Natural killer cell treated with Interleukin-12 subunit alpha and Interleukin-12 subunit beta and Interleukin-15 and Interleukin-18, amount 100 ng/mL, for 72 hours (primary cell): ENCODE measurements at places on chromosomes 2 and 18. TPM values are rescaled to one million over a fixed set of nuclear protein-coding genes. Genes with fewer than 3 reads are reported as not detected.

The TMEM200C gene
- total RNA-seq: not detected

The DYNC1I2 gene
- total RNA-seq: 62.3 TPM

The POTEJ gene
- not detected for total RNA-seq

GRCh38 chr18:3468833-3469232, 18.9 kb downstream of the TGIF1 start:
- no peak for DNase-seq

- no peak for DNase-seq
Measured at GRCh38 chr2:189553504-189554088, 27.0 kb downstream of the SLC40A1 start.

GRCh38 chr2:12046641-12047040, 300.2 kb downstream of the LPIN1 start:
- DNase-seq: no peak

- DNase-seq: no peak
Measured at GRCh38 chr2:182618672-182619079, 97.4 kb upstream of the DNAJC10 start.

GRCh38 chr2:66034467-66034866, 400.5 kb upstream of the MEIS1 start:
- no peak for DNase-seq

GRCh38 chr2:126643431-126643830, 12.5 kb upstream of the GYPC start:
- no peak for DNase-seq

DNA sequence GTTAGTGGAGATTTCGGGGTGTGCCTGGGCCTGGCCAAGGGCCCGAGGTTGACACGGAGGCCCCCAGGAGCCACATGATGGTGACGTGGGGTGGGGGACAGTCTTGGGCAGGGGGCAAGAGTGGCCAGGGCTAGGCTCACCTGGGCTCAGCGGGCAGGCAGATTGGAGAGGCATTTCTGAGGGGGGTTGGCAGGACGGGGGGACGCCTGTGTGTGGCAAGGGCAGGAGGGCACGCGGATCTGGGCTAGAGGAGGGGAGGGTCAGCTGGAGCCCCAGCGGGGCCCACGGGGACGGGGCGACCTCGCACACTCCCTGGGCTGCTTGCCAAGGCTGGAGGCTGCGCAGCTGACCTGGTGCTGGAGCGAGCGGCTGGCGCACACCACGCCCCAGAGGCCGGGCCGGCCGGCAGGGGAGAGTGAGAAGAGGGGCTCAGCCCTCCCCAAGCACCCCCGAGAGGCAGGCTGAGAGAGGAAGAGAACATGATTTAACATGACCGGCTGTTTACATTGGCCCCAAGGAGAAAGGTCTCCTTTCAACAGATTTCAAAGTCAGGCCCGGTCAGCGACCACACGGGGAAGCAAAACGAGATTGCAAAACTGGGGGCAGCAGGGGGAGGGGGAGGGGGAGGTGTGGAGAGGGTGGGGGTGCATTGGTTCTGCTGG, 38.0 kb upstream of the SNED1 start:
- DNase-seq: peak; percentile 28

DNA sequence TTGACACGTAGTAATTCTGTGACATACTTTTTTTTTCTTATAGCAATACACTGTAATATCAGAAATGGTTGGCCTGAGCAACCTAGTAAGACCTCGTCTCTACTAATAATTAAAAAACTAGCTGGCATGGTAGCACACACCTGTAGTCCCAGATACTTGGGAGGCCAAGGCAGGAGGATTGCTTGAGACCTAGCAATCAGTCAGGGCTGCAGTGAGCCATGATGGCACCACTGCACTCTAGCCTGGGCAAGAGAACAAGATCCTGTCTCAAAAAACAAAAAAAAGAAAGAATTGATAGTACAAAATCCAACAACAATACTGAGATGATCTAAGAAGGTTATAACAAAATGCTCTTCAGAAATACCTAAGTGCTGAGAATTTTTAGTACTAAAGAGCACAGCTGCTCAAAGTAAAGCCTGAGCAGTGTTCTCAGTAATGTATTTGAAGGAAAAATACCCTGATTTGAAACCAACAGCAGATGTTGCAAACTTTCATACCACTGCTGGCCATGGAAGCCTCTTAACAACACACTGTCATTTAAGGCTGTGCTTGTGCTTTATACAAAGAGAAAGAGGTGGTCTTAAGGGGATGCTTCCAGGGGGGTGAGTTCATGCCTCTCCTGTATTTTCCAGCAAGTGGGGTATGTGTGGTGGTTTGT, 132.6 kb upstream of the CDCA7 start:
- DNase-seq: no peak
